ENCODE measurements at places on chromosomes 1 and 21. TPM values are rescaled to one million over a fixed set of nuclear protein-coding genes. Genes with fewer than 3 reads are reported as not detected.

DNA sequence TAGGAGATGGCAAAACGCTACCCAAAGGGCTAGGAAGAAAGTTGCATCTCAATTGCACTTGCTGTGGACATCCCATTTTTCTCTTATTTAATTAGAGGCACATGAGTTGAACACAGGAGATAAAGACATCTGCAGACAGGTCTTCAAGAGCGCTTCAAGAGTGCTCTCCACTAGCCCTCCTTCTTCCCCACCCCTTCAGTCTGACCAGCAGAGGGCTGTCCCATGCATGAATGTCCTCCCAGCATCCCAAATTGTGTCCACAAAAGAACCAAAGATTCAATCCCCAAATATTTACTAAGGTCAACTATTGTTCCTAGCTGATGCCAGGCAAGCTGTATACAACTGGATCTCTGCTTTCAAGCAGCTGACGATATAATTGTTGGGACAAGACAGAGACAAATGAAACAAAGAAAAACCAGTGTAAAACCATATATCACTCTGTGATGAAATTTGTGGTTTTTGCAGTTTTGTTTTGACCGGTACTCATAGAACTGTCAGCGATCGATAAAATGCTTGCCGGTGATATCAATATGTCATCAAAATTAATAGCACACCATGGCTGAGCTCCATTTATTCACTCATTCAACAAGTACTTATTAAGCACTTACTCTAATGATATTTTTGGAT, 174.2 kb downstream of the TNR start:
- no peak for DNase-seq

DNA sequence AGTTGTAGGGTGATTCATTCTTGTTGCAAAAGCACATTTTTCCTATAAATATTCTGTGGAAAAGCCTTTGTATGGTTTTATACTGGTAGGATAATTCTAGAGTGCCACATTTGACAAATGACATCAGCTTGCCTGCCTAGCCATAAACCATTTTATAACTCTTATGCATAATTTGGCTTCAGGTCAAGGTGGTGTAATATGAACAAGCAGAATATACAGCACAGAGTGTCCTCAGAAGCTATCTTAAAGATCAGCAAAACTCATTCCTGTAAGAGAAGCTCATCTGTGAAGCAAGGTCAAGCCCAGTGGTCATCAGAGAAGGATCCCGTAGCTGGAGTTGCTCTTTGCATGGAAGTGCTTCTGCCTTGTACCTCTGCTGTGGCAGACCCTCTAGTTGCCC, 24.0 kb upstream of the C1orf21 start:
- no peak for DNase-seq

DNA sequence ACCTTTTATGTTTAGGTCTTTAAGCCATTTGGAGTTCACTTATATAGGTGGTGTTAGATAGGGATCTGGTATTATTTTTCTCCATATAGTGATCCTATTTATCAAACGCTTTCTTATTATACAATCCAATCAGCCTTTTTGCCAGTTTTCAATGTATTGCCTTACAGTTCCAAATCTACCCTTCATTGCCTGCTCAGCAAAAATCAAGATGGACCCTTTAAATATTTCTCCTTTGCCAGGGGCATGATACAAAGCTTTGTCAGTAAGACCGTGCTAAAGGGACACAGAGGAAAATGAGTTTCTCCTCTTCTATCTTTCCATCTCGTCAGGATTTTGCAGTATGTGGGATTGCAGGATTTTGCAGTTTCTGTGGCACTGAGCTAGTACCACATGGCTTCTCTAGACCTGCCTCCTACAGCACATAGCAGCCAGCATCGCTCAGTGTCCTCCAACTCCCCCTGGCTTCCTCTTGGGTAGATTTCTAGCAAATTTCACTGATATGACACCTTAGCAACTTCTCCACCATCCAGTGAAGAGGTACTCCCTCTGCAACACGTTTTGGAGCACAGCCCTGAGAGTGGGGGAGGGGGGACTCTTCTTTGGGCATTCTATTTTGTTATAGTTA, 22.5 kb upstream of the CAP1 start:
- DNase-seq: no peak

DNA sequence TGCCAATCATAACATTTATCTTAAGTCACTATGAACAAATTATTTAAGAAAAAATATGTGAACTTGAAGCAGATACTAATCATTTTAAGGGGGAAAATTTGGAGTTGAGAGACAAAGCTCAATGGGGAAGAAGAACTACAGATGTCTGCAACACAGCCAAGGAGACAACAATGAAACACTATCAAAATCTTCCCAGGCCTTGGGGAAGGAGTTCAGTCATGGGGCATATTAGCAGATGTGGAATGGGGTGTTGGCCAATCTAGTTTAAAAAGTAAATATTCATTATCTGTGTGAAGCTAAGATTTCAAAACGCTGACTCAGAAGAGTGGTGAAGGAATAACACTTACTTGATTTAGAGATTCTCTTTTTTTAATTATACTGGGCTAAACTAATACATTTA, 671.6 kb upstream of the ZP4 start:
- DNase-seq: no peak

DNA sequence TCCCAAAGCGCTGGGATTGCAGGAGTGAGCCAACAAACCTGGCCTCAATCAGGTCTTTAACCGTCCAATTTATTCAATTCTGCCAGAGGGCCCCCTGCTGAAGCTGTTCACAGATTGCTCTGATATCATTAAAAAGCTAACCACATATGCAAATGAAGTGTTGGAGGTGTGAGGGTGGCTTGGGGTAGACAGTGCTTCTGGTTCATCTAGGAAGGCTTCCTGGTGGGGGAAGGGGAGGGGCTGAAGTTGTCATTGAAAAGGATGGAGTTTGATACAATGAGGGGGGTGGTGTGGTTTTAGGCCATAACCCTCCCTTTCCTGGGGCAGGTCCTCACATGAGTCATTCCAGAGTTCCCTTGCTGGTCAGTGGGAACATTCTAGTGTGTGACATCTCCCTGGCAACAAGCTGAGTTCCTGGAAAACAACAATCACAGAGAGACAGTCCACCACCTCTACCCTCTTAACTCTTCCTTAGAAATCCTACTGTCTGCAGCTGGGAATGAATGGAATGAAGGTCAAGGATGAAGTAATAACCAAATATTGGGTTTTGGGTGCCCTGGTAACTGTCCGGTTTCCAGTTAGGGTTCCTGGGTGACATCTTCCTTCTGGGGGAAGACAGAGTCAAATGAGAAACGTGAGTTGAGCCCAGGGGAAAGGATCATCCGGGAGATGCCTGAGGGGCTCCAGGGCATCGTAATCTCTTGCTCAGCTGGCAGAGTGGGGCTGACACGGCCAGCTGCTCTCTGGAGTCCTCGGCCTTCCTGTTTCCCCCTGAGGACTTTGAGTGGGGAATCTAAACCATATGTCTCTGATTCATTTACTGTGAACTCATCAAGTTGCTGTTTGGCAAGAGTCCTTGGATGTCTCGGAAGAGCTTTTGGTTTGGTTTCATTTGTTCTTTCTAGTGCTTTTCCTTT, 32.2 kb downstream of the BATF3 start:
- peak; percentile 50 for DNase-seq

DNA sequence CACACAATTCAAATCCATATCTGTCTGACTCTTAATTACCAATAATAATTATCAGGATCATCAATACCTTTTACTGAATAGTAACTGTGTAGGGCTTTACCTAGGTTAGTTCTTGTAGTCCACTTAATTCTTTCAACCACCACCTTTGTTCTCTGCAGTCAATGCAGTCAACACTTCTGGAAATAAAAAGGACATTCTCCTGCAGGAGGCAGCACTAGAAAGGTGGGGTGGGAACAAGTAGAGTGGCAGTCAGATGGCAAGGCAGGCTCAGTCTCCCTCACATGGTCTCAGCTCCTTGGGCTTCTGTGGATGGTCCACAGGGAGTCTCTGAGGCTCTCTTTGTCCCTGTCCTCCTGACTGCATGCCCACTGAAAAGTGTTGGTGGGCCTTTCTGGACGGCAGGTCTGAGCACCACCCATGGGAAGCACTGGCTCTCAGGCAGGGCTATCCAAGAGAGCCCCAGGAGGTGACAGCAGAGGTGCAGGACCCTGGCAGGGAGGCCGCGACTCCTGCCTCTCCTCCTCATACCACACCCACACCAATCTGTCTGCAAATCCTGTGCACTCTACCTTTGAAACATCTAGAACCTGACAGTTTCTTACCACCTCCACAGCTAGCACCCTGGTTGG, 237.3 kb downstream of the FOXD2 start:
- peak; percentile 17 for DNase-seq

DNA sequence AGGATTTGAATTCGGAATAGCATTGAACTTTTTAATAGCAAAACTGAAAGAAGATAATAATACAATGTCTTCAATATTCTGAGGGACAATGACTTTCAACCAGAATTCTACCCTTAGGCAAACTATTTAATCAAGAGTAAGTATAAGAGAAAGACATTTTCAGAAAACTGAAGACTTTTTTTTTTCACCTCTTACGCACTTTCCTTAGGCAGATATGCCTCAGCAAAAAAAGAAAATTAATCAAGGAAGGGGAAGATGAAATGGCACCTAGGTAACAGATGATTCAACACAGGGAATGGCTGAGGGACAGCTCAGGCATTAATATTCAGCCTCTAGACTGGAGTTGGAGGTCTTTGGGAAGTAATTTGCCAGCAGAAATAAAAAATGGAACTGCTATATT, 184.9 kb downstream of the URB2 start:
- DNase-seq: no peak

DNA sequence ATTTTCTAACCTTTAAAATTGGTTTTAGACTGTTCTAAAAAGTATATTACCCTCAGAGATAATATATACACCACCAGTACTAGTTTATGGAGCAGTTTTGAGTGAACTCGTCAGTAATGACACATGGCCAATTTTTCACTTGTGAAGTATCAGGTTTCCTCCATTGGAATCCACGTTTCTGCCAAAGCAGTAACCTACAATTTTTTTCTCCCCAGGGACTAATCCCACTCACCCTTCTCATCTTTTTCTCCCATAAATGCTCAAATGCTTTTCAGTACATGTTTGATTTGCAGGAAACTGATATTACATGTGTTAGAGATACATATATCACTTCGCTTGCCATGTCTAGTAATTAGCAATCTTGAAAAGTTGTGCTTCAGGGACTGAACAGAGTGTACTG, 94.1 kb downstream of the COL24A1 start:
- no peak for DNase-seq

DNA sequence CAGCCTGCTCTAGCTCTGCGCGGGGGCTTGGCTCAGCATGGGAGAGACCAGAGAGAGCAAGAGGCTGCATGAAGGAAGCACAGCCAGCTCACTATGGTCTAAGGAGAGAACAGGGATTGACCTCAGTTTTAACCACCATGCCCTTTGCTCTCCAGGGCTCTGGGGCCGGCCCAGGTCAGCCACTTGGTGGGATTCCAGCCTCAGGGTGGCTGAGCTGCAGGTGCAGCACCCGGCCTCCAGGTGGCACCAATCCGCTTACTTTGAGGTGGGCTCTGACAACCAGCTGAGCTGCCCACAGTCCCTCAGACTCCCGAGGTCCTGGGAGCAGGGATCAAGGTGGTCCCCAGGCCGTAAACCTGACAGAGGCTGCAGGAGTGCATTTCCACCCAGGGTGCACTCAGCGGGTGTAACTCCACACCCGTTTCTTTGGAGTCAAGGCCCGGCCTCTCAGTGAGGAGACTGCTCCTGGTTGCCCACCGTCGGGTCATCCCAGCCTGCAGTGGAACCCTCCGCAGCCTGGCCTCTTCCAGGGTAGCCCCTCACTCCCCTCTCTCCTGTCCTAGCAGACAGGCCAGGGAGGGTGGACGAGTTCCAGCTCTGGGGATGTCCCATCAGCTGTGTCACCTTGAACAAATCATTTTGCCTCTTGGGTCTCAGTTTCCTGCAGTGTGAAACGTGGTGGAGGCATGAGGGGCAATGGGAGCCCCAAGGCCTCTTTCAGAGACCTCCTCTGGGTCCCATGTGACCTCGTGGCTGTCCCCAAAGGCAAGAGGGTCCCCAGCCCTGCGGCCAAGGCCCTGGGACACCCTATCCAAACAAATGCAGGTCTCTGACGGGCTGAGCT, 607 bp upstream of the LGR6 start:
- DNase-seq: peak; percentile 77

DNA sequence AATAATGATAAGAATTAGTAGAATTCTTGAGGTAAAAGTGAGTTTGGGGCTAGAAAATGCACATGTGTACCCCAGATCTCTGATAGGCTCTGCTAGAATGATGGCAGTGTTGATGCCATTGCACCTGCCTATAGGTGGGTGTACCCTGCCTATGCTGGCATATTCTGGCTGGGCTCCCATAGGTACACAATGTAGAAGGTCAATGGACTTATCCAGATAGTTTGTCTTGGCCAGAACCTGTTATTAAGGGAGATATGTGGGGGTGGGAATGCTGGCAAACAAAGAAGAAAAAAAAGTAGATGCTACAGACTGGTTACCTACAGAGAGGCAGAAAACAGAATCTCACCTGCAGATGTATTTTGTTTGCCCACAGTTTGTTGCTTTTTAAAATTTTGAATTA, 14.1 kb upstream of the KLHDC8A start:
- DNase-seq: peak; percentile 14

DNA sequence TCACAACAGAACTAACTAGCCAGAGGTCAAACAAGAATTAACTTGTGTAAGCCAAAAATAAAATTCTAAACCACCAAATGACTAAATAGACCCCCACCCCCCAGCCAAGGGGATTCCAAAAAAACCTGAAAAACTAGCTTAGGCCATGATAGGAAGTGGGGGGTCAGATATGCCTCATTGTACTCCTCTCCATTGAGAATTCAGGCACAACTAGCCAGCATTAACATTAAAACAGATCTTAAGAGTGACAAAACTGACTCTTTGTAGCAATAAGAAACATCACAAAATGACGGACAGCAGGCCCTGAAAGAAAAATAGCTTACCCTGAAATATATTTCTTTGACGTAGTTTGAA, 103.0 kb upstream of the ETV3 start:
- DNase-seq: no peak

The FAM72C gene
- not detected for polyA plus RNA-seq

The BCAR3 gene
- polyA plus RNA-seq: 28.4 TPM

The ST3GAL3 gene
- 15.3 TPM for polyA plus RNA-seq

The FMN2 gene
- polyA plus RNA-seq: 3.4 TPM

The SPOCD1 gene
- polyA plus RNA-seq: 0.22 TPM

The GPA33 gene
- not detected for polyA plus RNA-seq

The TTC22 gene
- 9.6 TPM for polyA plus RNA-seq

The OR6N1 gene
- polyA plus RNA-seq: not detected

The FMO4 gene
- polyA plus RNA-seq: 25.8 TPM

The AADACL3 gene
- polyA plus RNA-seq: not detected

Data from kidney (tissue), 22 donors.